ENCODE measurements at places on chromosomes 2 and 18.

GRCh38 chr18:27824275-27824674, 352.7 kb downstream of the CDH2 start:
- no peak for DNase-seq

- DNase-seq = no peak
Observed at GRCh38 chr2:6893876-6894482, 16.4 kb downstream of the RSAD2 start.

DNA sequence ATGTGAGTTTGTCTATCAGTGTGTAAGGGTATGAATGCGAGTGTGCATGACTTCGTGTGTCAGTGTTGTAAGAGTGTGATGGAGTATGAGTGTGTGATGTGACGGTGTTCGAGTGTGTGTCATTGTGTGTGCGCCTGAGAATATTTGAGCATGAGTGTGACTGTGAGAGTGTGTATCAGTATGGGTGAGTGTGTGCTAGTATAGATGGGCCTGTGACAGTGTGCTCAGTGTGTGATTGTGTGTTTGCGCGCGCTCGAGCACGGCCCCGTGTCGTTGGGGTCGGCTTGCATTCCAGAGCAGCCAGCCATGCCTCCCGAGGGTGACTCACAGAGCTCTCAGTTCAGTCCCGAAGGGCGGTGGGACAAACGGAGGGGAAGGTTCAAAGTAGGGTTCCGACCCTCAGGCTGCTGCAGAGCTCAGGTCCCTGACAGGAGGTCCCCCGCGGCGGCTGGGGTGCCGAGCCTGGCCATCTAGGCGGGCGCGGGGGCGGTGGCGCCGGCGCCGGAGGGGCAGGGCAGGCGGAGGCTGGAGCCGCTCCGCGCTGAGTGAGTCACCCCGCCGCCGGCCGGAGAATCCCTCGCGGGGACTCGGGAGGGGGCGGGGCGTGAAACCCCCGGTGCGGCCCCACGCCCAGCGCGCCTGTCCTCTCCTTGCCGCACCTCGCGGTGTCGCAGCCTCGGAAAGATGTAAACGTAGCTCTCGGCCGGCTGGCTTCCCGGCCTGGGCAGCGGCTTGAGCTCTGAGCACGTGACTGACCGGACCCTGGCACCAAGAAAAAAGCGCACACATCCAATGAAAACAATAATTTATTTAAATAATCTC, 3.8 kb downstream of the DLX2 start:
- peak; percentile 50 for DNase-seq

- peak; percentile 81 for DNase-seq
Observed at GRCh38 chr2:4354678-4355077, 651.3 kb downstream of the DCDC2C start.

- no peak for DNase-seq
Observed at GRCh38 chr2:12722447-12723316, 5.9 kb downstream of the TRIB2 start.

- no peak for DNase-seq
Observed at GRCh38 chr18:24913507-24914170, 438.3 kb downstream of the ZNF521 start.

DNA sequence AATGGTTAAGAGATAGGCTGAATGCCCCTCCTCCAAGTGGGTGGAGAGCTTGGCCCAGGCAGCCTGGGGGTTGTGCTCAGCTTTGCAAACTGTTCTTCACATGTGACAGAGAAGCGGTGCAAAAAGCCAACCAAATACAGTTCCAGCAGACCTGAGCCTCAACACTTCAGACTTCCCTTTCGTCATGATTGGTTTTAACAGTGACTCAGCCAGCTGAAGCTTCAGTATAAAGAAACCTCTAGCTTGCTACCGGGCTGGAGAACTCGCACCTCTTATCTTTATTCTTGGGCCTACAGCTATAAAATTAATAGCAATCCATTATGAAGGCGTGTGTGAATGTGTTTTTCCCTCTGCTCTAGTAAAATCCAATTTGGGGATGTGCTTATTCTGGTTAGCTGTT, 20.0 kb downstream of the SETBP1 start:
- DNase-seq = no peak

DNA sequence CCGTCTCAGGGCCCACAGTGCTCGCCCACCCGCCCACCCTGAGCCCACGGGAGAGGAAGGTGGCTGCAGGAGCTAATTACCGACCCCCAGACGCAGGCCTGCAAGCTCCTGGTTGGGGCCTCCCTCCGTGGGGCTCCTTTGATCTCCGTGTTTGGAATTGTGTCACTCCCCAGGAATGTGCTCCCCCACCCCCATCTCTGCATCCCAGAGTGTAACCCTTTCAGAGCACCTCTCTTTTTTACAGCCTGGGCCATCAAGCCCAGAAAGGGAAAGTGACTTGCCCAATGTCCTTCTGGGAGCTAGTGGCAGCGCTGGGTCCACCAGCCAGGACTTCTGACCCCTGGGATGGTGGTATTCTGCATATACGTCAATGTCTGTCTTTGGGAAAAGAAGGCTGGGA, 335.1 kb downstream of the CYRIA start:
- DNase-seq = no peak

DNA sequence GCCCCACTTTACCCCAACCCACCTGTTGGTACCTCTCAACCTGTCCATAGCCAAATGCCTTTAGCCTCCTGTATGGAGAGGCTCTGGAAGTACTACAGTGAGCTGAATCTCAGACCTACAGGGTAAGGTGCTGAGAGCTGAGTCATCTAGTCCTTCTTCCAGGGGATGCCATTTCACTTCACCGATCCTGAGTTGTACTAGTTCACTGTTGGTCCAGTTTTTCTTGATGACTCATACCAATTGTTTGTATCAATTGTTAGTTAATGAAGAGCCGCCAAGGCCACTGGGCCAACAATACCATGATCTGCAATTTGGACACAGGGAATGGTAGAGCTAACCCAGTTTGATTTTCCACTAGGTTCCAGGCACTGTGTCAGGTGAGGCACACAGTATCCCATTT, 257.0 kb downstream of the CLIP4 start:
- no peak for DNase-seq

GRCh38 chr2:9753665-9754531, 89.4 kb upstream of the TAF1B start:
- no peak for DNase-seq

GRCh38 chr2:177074099-177074710, 138.4 kb upstream of the HNRNPA3 start:
- DNase-seq = no peak

DNA sequence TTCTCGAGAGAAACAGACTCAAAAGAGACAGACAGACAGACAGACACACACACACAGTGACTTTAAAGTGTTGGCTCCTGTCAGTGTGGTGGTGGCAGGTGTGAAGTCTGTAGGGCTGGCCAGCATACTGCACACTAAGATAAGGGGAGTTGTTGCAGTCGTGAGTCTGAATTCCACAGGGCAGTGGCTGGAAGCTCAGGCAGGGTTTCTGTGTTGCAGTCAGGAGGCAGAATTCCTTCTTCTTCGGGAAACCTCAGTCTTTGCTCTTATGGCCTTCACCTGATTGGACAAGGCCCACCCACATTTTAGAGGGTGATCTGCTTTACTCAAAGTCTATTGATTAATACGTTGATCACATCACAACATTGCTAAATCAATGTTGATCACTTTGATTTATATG, 478.4 kb upstream of the HS6ST1 start:
- DNase-seq = no peak

DNA sequence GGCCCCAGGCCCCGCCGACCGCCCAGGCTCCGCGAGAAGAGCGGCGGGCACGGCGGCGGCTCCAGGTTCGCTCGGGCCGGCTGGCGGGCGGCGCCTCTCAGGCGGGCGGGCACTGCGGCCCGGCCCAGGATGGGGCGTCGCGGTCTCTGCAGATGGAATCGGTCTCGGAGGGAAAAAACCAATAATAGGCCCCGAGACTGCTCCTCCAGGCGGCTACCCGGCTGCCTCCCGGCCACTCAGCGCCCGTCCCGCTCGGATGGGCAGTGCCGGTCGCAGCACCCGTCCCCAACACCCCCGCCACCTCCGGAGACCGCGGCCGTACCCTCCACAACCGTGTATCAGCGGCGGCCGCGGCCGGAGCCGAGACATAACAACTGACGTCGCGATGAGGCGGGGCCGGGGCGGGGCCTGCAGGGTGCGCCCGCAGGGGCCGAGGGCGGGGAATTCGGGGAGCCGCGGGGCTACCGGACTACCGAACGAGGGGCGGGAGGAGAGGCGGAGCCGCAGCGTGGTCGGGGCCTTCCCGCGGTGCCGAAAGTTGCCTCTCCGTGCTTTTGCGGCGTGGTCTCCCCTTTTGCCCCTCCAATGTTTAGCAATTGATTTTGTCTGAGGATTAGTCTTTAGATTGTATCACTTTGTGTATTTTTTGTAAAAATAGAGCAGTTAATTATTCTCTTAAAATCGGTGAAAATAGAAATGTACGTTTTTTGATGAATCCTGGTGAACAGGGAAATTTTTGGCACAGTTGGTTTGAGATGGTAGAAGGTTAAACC, at the start of gene RNF103:
TSS of gene RNF103 (minus strand) at position 372 of the 773 bp plus-strand sequence. CDS start 979 bp downstream, outside the sequence.
- peak; percentile 92 for DNase-seq

GRCh38 chr18:63128237-63128974, 191.2 kb downstream of the BCL2 start:
- DNase-seq = no peak

GRCh38 chr2:236677368-236677767, 107.7 kb downstream of the ACKR3 start:
- DNase-seq = no peak

GRCh38 chr18:39434223-39434920, 1868.8 kb upstream of the CELF4 start:
- DNase-seq = no peak

- no peak for DNase-seq
Observed at GRCh38 chr2:31204783-31205182, 12.5 kb downstream of the CAPN14 start.

DNA sequence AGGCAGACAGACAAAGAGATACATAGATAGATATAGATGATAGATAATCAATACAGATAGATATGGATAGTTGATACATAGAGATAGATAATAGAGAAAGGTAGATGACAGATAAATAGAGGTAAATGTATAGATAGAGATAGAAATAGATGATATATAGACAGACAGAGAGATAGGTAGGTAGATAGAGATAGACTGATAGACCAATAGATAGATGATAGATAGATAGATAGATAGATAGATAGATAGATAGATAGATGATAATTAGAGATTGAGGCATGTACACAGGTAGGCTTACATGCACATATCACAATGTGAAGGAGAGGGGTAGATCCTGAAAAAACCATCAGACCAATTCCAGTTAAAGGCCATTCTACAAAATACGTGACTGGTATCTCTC, 724.7 kb downstream of the GALR1 start:
- no peak for DNase-seq

- no peak for DNase-seq
Observed at GRCh38 chr18:67279988-67280387, 236.5 kb downstream of the DSEL start.

- no peak for DNase-seq
Observed at GRCh38 chr2:54653572-54654204, 69.8 kb upstream of the EML6 start.

- no peak for DNase-seq
Observed at GRCh38 chr2:138252587-138252986, 249.0 kb upstream of the SPOPL start.

DNA sequence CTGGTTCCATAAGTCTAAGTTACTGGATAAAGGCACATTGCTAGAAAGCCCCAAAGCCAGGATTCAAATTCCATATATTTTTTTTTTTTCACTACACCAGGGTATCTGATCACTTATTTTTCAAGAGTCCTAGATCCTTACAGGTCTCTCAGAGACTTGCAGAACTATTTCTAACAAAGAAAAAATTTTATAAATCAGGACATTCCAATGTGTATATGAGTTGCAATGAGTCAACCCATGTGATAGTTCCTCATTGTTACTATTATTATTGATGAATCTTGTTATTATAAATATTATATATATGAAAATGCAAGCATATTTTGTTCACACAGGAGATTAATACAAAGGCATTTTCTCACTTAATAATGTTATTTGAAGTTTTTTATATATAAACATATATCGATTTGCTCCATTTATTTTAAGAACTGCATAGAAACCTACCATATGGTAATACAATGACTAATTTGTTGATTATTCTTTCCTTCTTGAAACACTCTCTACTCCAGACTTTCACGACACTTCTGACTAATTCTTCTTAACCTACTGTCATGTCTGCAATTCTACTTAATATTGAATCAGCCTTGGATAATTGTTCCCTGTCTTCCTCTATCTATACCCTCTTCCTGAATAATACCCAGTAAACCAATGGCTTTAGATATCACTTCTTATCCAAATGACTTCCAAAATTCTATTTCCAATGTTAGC, 968.4 kb upstream of the NRXN1 start:
- no peak for DNase-seq

DNA sequence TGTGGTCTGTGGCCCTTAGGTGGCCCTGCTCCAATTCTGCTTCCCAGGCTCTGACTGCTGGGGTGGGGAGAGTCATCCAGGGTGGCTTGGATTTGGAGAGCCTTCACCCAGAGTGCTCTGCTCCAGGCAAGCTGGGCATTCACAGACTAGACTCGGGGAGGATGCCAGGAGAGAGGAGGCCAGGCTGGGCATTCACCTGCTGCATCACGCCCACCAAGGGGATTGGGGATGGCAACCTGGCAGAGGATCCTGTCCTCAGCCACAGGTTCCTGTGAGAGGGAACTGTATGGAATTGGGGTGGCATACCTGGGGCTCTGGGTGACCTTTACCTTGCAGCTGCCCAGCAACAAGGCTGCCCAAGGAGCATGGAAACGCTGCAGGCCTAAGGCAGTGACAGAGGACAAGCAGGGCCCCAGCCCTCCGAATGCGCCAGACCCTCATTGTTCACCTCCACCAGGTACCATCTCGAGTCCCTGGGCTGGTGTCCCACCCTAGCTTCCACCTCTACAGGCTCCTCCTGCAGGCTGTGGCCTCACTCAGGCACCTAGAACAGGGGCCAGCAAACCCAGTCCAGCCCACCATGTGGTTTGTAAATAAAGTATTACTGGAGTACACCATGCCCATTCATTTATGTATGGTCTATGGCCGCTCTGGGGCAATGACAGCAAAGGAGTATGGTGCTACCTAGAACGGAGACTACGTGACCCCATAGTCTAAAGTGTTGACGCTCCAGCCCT, 255.3 kb upstream of the RAB6C start:
- no peak for DNase-seq

DNA sequence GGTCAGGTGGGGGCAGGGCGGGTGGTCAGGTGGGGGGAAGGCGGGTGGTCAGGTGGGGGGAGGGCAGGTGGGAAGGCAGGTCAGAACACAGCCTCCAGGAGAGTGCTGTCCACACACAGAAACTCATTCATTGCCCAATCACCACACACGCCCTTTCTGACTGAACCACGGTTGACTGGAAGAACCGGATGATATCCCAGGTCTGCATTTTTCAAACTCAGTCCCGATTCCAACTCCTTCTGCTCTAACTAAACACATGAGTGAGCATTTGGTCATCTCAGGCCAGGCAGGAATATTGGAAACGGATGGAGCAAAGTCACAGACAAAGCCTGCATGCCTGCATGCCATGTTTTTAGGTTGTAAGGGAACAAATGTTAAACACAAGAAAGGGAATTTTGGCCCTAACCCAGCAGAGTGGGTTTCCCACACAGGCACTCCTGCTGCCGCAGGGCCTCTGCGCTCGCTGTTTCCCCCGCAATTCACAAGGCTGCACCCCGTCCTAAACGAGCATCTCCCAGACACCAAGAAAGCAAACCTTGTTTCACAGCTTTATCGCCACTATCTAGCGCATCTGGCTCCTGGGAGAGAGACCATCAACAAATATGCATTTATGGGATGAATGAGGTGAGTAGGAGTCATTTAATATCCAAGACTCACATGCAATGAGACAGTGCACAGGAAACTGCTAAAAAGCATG, 100.1 kb downstream of the ZNF516 start:
- peak; percentile 15 for DNase-seq

Data from SK-MEL-5 (cell line).